ENCODE measurements at places on chromosomes 12 and 14.

GRCh38 chr12:77916276-77916675, 85.6 kb downstream of the NAV3 start:
- DNase-seq: no peak

- DNase-seq: no peak
Measured at GRCh38 chr14:75032939-75033338, 18.3 kb downstream of the MLH3 start.

GRCh38 chr14:91280129-91280528, 35.6 kb upstream of the GPR68 start:
- DNase-seq: no peak

DNA sequence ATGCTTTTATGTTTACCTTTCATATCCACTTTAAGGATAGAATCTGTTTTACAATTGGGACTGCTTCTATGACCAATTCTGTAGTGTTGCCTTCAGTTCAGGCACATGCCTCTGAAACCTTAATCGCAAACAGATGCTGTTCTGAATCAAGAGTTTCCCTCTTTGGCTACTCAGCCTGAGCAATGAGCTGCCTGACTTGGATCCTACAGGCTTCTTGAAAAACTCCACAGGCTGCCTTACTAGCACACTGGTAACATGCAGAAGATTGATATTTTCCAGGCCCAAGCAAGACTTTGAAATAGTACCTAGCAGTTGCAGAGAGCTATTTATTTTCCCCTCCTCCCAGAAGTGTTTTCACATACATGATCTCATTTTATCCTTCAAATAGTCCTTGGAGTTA, 34.8 kb upstream of the PMCH start:
- no peak for DNase-seq

- DNase-seq: no peak
Measured at GRCh38 chr12:120795441-120796178, 70.0 kb downstream of the ACADS start.

DNA sequence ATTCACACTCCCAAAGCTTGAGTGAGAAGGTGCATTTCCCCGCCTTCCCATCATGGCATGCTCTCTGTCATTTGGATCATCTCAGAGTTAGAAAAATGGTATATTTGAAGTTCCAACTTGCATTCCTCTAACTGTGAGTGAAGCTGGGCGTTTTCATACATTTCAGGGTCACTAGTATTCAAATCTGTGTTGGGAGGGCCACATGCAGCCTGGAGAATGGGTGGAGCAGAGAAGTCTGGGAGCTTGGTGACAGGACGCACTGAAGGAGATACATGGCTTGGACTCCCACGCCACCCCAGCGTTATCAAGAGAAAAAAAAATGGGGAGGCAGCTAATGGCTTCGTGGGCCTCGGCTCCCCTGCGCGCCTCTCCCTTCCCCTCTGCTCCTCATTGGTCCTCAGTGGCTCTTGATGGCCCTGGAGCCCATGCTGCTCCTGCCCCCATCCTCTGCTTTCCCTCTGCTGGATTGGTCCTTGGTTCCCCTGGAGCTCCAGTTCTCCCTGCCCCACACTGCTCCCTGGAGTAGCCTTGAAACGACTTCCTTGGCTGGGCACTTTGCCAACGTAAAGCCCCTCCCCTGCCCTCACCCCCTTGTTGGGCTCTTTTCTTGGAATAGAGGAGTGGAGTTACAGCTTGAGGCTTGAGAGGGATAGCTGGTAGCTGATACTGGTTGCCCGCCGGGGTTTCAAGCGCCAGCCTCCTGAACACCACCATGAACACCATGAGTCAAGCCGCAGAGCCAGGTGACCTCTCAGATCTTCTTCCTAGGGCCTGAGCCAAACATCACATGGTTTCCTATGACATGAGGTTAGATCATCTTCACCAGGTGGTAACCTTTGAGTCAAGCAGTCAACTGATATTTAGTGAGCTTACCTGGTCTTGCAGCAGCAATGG, 139.6 kb downstream of the PRKCH start:
- DNase-seq: peak; percentile 41

DNA sequence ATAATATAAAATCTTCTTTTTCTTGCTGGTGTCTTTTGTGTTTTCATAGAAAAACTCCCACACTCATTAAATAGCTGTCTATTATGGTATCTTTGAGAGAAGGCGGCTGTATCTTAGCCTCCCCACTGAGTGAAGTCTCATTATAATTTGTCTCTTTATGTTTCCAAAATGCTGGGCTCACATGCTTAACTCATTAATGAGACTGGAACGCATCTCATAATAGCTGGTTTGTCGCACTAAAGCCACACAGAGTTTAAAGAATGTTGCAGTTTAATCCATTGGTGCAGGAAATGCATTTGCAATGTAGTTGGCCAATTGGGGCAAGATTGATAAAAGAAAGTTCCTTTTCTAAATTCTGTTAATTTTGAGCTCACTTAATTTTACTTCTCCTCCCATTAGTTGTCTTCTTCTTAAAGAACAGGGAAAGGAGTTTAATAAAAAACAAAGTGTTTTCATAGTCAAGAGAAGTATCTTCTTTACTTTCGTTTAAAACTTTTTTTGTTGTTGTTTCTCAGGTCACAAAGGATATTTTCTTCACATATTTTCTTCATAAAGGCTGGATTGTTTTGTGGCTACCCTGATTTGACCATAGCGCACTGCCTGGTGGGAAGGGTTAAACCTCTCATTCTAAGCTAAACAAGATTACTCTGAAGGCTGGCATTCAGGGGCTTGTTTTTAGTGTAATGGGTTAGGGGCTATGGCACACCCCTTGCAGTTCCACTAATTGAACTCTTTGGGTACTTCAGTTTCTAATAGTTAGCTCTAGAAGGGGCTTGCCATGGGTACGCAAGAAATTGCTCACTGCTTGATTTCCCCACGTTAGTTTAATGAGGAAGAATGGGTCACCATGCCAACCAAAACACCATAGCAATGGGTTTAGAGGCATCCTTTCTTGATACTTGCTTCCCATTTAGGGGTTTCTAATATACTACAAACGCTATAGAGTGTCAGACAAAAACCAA, 197.0 kb downstream of the TMTC2 start:
- no peak for DNase-seq

GRCh38 chr12:55899082-55899481, 28.6 kb downstream of the PYM1 start:
- no peak for DNase-seq

- DNase-seq: no peak
Measured at GRCh38 chr12:1102791-1103450, 111.9 kb downstream of the ERC1 start.

- DNase-seq: no peak
Measured at GRCh38 chr14:93538413-93538812, 107.7 kb downstream of the UNC79 start.

- no peak for DNase-seq
Measured at GRCh38 chr12:104006929-104007328, 41.3 kb downstream of the TDG start.

GRCh38 chr12:3998968-3999792, 126.0 kb upstream of the PARP11 start:
- peak; percentile 34 for DNase-seq

GRCh38 chr12:51841727-51842126, 6.8 kb downstream of the FIGNL2 start:
- no peak for DNase-seq

- no peak for DNase-seq
Measured at GRCh38 chr12:122834104-122834920, 945 bp upstream of the HIP1R start.

DNA sequence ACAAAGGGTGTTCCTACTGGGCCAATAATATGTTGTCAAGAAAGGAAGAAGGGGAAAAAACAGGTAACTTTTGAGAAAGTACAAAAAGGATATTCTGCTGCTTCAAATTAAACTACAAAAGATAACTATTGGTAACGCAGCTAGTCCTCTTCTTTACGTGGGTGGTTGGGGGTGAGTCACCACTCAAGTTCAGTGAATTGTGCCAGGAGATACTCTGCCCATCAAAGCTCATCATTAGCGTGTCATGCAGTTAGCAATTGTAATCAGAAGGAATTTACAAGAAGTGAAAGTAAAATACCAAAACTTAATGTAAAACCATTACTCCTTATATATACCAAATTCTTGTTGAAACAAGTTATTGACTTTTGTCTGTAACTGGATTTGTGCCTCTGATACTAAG, 342.0 kb downstream of the NPAS3 start:
- DNase-seq: no peak

DNA sequence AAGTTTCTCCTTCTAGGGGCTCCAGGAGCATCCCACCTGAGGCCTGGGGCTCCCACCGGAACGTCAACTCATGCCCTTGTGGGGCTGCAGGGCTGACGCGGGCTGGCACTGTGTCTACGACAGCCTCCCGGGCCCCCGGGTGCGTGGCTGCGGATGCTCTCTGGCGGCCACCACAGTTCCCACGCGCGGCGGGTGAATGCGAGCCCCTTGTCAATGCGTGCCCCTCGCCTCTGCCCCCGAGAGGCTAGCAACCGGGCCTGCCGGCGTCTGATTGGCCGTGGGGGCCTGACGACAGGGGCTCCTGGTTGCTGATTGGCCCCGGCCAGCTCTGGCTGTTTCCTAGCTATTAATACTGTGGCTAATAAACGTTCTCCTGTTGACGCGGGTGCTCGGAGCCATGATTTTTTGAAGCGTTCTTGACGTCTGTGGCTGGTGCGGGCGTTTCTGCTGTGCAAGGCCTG, 1.8 kb upstream of the MEG3 start:
- DNase-seq: no peak

GRCh38 chr12:49008943-49009342, 9.6 kb downstream of the PRKAG1 start:
- DNase-seq: no peak

DNA sequence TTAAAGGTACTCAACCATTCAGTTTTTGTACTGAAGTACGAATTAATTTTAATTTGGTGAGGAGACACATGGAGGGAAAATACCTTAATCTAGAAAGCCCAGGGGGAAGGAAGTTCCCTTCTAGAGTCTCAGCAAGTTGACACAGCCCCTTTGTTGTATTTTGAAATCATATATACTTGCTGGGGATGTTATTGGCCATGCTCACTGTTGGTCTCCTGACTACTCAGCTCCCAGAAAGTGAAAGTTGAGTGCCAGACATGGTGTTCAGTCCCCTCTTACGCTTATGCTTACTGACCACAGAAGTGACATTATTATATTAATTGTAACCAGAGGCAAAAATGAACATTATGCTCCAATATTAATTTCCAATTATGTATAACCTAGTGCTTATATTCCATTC, 28.1 kb downstream of the ARF6 start:
- DNase-seq: no peak

- peak; percentile 69 for DNase-seq
Measured at GRCh38 chr14:24678801-24679247, 44.8 kb upstream of the GZMB start.

DNA sequence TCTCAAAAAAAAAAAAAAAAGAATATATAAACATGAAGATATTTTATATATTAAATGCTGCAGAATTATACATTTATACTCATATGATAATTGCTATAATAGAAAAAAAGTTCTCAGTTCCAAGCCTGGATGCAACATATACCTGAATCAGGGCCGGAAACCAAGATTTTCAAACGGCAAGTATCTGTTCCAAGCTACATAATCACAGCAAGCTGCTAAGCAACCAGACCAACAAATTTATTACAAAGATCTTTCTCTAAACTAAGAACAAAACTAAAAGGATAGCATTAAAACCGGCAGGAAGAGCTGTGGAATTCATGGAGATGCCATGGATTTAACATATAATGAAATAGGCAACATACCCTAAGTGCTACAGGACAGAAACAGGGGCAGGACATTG, 7.1 kb downstream of the RACGAP1 start:
- DNase-seq: no peak

GRCh38 chr12:54795644-54796043, 58.7 kb upstream of the MUCL1 start:
- no peak for DNase-seq

DNA sequence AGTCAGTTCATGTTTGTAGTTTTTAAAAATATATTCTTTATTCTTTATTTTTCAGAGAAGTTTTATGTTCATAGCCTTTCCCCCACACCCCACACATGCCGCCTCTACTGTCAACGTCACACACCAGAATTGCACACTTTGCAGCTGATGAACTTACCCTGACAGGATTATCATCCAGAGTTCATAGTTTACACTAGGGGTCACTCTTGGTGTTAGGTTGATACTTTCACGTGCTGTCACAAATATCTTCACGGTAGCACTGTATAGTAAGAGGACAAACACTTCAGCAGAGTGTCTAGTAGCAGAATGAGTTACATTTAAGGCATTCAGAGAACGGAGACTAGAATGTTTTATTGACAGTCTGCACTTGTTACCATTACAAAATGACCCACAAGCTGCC, 5.1 kb downstream of the DPPA3 start:
- no peak for DNase-seq

- DNase-seq: no peak
Measured at GRCh38 chr14:104221636-104222369, 83.4 kb downstream of the KIF26A start.
